ENCODE measurements at places on chromosomes 1 and 21.

DNA sequence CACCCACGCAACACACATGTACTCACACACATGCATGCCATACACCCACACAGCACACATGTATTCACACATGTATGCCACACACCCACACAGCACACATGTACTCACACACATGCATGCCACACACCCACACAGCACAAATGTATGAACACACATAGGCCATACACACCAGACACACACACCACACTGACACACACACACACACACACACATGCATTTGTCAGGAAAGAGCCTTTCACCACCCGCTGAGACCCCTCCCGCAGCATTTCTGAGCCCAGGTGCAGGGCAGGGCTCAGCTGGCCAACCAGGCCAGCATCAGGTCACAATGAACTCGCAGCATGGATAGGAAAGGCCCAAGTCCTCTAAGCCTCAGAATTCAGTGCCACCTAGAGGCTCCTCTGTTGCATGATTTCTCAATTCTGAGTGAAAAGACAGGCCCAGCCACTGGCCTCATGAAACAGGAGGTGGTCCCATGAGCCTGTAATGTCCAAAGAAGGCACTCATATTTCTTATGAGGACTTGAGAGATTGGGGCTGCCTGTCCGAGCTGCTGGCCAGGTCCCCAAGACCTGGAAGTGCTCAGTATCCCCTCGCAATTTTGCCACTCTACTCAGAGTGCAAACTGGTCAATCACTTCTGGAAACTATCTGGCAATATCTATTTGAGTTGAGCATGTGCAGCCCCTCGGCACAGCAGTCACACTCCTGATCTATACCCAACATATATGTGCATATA, 57.3 kb downstream of the PSMG1 start:
- H3K4me1 ChIP-seq = no peaks in the 10 kb centered on the region
- no peak overlapping the region for H3K27ac ChIP-seq
- no peaks in the 10 kb centered on the region for H3K36me3 ChIP-seq
- peak; percentile 88 for DNase-seq
- no peak overlapping the region for H3K4me3 ChIP-seq
- no peaks in the 10 kb centered on the region for H3K27me3 ChIP-seq

GRCh38 chr21:36321325-36322082, 1.5 kb downstream of the MORC3 start:
- peaks cover 11% of the 10 kb centered on the region for H3K4me1 ChIP-seq
- H3K36me3 ChIP-seq = no peaks in the 10 kb centered on the region
- H3K4me3 ChIP-seq = peak overlapping the region; percentile 57

GRCh38 chr1:219710529-219711194, 97.8 kb upstream of the ZC3H11B start:
- H3K36me3 ChIP-seq = no peaks in the 10 kb centered on the region
- H3K4me3 ChIP-seq = no peak overlapping the region
- no peak for DNase-seq
- no peaks in the 10 kb centered on the region for H3K27me3 ChIP-seq
- no peak overlapping the region for H3K27ac ChIP-seq

- H3K4me1 ChIP-seq = peaks cover 19% of the 10 kb centered on the region
- H3K27me3 ChIP-seq = no peaks in the 10 kb centered on the region
- H3K27ac ChIP-seq = no peak overlapping the region
- DNase-seq = no peak
- H3K4me3 ChIP-seq = no peak overlapping the region
Measured at GRCh38 chr1:70552662-70553566, 141.8 kb downstream of the CTH start.

- H3K4me3 ChIP-seq = no peak overlapping the region
- no peaks in the 10 kb centered on the region for H3K36me3 ChIP-seq
- DNase-seq = no peak
- H3K4me1 ChIP-seq = peaks cover 19% of the 10 kb centered on the region
- H3K27me3 ChIP-seq = no peaks in the 10 kb centered on the region
Measured at GRCh38 chr1:33168556-33169289, 13.1 kb downstream of the TRIM62 start.
